Substantia nigra (tissue), 51 donors: ENCODE measurements at places on chromosomes 5 and 9.

DNA sequence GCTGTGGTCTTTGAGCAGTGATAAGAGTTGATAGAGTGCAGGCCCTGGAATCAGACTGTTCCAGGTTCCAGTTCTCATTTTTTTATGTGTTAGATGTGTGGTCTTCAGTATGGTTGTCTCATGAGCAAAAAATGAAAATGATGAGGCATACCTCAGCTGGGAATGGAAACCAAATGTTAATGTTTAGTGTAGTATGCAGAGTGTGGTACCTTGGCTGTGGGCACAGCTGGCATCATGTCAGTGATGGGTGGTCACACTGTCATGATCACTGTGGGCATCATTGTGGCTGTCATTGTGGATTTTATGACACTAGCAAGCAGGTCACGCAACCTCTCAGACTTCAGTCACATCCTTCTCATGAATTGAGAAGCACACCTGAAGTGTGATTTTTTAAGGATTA, 6.4 kb downstream of the ABLIM3 start:
- no peak for DNase-seq

DNA sequence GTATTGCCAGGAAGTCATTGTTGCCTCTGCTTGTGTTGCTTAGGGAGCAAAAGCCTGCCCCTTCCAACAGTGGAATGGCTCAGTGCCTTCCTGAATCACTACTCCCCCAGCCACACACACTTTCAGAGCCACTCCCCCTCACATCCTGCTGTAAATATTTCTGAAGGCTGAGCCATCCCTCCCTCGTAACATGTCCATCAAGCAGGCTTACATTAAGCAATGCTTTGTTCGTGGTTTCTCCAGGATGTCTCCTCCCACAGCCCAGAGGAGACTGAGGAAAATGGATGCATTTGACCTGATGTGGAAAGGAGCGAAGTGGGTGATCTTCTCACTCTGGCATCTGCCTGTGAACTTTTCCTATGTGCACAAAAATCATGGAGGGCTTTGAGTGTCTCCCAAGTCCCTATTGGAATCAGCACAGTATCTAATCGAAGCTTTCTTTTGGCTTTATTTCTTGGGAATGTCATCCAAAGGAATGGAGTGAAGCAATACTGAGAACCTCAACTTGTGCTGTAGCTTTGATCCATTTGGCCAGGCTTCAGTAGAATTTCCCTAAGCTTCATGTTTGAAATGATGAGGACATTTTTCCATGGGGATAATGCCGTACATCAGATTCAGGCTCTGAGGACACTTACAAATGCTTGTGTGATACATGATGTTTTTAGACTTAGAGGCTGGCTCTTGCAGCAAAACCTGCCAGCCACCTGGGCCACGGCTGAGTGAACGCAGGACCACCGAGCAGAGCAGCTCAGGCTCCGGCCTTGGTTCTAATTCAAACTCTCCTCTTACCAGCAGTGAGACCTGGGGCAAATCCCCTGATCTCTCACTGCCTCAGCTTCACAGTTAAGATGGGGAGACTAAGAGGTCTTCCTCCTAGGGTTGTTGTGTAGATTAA, 389.1 kb downstream of the ENC1 start:
- no peak for DNase-seq

DNA sequence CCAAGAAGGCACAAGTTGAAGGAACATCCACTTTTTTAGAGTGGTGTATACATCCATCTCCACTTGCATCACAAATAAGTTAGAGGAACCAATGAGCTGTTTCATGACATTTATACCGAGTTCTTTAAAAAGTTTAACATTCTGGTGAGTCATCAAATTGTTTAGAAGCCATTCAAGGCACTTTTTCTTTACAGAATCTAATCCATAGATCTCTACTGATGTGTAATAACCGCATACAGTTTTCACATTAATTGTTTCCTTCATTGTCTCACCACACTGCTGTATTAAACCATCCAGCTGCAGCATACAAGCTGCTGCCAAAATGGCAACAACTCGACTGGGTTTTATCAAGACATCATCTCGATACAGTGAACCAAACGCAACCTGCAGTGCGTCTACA, 744 bp downstream of the GMCL2 start:
- no peak for DNase-seq

- no peak for DNase-seq
Measured at GRCh38 chr9:2907411-2907810, 63.5 kb upstream of the PUM3 start.

- no peak for DNase-seq
Measured at GRCh38 chr5:61349935-61350334, 17.9 kb downstream of the ZSWIM6 start.

DNA sequence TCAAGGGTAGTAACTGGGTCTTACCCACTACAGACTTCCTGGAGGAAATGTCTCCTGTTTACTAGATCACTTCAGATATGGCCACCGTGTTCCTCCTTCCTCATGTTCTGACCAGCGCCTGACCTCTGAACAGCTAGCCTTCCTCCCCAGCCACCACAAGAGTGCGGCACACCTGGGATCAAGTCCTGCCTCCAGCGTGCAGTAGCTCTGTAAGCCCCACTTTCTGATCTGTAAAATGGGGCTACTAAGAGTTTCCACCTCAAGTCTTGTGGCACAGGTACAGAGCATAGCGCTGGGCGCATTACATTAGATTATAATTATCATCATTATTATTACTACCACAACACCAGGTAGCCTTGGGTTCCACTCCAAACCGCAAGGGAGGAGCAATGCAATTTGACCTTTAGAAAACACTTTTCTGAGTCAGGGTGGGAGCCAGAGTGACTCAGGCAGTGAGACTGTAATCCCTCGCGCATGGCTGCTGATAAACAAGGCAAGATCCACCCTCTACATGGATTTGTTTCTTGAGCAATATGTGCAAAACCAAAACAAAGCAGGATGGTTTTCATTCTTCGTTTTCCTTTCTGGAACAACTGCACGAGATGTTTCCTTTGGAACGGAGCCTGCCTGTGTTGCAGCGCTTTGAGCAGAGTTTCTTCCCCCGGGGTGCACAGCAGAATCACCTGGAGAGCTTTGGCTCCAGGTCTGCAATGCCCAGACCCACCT, 65.0 kb upstream of the ANGPTL2 start:
- no peak for DNase-seq
